ENCODE measurements at places on chromosomes 1 and 21.

DNA sequence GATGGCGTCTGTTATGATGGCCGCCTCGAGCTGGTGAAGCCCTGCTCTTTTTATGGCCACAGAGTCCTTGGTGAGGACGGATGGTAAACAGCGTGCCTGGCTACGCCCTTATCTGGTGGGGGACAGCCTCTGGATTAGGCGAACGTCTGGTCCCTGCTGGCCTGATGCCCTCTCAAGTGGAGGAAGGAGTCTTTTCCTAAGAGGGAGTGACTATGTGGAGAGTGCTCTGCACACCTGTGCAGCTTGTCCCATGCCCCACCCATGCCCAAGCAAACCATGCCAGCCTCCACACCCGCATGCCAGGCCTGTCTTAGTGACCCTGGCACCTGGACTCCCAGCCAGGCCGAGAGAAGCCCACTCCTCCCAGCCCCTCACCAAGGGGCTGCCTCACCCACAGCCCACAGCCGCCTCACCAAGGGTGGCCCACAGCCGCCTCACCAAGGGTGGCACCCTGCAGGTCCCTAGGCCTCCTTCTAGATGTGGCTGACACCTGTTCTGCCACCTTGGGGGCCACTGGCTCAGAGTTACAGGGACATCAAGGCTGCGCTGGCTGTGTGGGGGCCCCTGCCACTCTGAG is 40.2 kb downstream of the WNT9A start:
- no peak for DNase-seq

DNA sequence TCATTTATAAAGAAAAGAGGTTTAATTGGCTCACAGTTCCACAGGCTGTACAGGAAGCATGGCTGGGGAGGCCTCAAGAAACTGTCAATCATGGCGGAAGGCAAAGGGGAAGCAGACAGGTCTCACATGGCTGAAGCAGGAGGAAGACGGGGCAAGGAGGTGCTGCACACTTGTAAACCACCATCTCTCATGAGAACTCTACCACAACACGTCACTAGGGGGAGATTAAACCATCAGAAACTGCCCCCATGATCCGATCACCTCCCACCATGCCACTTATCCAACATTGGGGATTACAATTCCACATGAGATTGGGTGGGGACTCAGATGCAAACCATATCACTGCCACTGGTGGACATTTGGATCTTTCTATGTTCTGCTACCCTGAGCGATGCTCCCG is 351.4 kb downstream of the NPHP4 start:
- DNase-seq, result no peak

GRCh38 chr1:156492591-156493080 is 7.9 kb downstream of the MEF2D start:
- DNase-seq, result no peak

DNA sequence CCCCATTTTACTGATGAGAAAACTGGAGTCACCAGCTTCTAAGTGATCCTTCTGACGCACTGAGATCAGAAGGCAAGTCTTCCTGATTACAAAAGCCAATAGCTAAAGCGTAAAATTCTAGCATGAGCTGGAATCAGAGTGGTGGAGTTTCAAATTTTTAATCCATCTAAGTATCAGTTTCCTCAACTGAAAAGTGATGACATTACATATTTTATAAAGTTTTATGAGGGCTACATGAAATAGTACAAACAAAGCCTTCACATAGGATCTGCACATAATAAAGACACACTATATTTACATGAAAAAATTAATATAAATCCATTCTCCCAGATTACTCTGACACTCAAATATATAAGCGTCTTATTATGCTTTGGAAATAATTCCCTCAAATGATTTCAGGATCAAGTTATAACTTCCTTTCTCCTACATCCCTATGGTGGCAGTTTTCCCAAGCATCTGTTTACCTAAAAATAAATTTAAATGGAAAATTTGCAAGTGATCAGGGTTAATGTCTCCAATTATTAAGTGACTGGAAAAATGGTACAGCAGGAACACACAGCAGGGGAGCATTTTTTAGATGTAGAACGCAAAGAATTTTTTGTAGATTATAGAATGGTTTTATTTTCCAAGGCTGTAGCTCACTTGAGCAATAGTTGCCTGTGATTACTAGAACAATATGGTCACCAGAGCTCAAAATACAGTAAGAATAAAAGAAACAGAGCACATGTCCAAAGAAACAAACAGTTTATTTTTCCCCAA is 490.4 kb upstream of the C1orf87 start:
- no peak for DNase-seq

DNA sequence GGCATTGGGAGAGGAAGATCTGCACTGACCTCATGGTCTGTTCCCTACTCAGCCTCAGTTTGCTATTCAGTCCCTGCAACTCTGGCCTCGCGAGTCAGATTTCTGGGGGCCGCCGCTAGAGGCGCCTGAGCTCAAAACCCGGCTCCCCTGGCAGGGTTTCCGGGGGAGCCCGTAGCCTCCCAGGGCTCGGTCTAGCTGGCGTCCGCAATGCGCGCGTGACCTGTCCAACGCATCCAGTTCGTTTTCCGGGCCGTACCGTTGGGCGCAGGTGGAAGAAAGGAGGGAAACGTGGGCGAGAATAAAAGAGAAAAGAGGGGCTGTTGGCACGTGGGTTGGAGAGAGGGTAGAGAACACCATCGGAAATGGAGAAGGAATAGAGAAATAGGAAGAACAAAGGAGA is at the start of gene ADAM30:
Gene ADAM30 (minus strand): TSS at position 213 of the 400 bp plus-strand sequence. CDS start 179 bp downstream, at position 34.
- DNase-seq, result no peak

GRCh38 chr1:157117527-157118057 is 18.0 kb upstream of the ETV3L start:
- no peak for DNase-seq

GRCh38 chr1:37995751-37996345 is 6.0 kb upstream of the SF3A3 start:
- DNase-seq, result peak; percentile 85

- no peak for DNase-seq
Observed at GRCh38 chr1:30151826-30152225, 571.6 kb downstream of the MATN1 start.

DNA sequence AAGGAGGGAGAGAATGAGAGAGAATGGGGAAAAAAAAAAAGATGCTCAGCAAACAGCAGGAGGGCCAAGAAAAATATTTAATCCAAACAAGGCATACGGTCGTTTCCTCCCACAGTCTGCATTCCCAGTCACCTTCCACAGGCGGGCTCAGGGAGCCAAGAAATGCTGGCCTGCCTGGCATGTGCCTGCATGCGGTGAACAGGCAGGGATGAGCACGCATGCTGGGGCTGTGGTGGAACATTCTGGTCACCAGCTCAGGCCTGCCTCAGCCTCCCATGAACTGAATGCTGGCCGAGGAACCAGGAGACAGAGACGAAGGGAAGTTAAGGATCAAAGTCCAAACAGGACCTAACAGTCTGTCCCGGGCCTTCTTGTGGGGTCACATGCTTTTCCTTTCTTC is 335.3 kb downstream of the ASTN1 start:
- no peak for DNase-seq

GRCh38 chr1:236896716-236897115 is 101.6 kb downstream of the MTR start:
- no peak for DNase-seq

GRCh38 chr1:30704271-30704670 is 19.1 kb downstream of the MATN1 start:
- no peak for DNase-seq

- DNase-seq, result no peak
Observed at GRCh38 chr1:92485381-92486250, 1.1 kb downstream of the GFI1 start.

DNA sequence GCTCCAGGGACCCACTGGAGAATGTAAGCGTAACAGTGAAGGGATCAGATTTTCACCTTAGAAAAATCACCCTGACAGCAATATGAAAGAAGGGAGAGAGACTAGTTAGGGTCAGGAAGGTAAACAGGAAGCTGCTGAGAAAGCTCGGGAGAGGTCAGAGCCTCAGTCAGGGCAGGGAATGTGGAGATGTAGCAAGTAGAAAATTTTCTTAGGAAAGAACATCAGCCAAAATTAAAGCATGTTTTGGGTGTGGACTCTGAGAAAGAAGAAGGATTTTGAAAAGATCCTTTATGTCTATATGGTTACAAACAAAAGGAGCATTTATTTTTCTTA is 16.7 kb upstream of the ERICH3 start:
- no peak for DNase-seq

- DNase-seq, result no peak
Observed at GRCh38 chr21:40646651-40647050, 200.3 kb downstream of the DSCAM start.

GRCh38 chr1:22868331-22868730 is 104.3 kb downstream of the LACTBL1 start:
- no peak for DNase-seq

DNA sequence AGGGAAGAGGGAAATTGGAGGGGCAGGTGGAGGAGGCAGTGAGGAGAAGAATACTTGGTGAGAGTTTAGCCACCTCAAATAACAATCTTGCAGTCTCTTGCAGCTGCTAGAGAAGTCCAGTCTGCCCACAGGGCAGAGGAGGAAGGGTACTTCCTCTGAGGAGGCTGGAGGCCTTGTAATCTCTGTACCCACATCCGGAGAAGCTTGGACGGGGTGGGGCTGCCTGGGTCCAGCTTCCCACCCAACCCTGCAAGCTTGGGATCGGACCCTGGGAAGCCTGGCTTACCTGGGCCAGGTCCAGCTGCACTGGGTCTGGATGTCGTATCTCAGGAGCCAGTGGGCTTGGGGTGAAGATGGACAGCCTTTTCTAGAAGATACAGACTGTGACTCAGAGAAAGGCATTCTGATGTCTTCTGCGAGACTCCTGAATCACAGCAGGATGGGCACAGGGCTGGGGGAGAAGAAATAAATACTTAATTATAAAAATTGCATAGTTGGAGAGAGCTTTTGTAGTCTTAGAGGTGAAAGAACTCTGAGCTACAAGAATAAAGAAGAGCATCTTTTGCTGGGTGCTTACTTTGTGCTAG is 111.8 kb upstream of the JUN start:
- no peak for DNase-seq

- DNase-seq, result no peak
Observed at GRCh38 chr1:2556277-2556677, at the start of gene TNFRSF14. TSS of gene TNFRSF14 (plus strand) at chr1:2556371. CDS start at chr1:2556665, 294 bp downstream.

GRCh38 chr1:56520016-56520601 is 59.3 kb downstream of the PLPP3 start:
- peak; percentile 67 for DNase-seq

DNA sequence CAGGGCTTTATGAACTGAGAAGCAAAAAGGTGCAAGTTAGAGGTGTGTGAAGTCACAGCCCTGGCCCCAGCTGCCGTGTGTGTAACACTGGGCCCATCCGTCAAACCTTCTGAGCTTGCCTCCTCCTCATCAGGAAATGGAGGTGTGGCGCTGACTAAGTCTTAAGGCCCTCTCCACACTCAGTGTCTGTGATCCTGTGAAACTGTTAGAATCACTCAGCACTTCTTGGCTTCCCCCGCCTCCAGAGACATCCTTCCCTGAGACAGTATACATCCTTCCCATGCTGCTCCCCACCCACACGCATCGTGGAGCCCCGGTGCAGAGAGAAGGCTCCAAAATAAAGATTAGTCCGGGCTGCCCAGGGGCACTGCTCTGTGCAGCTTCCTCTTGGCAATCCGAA is 33.3 kb downstream of the LRP8 start:
- no peak for DNase-seq

- DNase-seq, result no peak
Observed at GRCh38 chr1:89873288-89873687, 52.5 kb downstream of the LRRC8D start.

DNA sequence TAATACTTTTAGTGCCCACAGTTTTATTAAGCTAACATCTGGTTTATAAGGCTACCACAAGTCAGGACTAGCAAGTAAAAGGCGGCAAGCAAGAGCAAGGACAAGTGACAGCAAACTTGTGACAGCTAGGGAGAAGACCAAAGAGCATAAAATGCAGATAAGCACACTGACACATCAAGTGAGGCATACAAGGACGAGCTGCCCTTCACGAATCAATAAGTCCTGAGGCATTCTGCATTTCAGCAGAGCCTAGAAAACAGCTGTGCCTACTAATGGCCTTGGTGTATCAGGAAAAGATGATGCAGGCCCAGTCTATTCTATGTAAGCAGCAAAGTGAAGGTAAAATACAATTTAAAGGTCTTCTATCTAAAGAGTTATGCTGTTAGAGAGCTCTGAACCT is 74.8 kb downstream of the KRTAP19-8 start:
- DNase-seq, result no peak

Data from smooth muscle cell of the brain vasculature (primary cell).